PC-9 (cell line): ENCODE measurements at places on chromosomes 12 and 14. TPM values are rescaled to one million over a fixed set of nuclear protein-coding genes. Genes with fewer than 3 reads are reported as not detected.

DNA sequence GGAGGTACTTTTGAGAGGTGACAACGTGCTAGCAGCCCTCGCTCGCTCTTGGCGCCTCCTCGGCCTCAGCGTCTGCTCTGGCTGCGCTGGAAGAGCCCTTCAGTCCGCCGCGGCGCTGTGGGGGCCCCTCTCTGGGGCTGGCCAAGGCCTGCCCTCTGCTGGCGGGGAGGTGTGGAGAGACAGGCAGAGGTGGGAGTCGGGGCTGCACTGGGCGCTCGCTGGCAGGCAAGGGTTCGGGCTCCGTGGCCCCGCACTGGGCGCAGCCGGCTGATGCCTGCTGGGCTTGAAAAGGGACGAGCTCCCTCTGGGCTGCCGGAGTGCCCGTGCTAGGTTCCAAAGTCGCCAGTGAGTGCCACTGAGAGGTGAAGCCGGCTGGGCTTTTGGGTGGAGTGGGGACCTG lies 580.0 kb downstream of the DIO2 start:
- no peak for DNase-seq
- no peaks in the 10 kb centered on the region; the same call in 1 of the 2 replicates for H3K27me3 ChIP-seq
- H3K4me1 ChIP-seq: no peaks in the 10 kb centered on the region

Gene CNPY2
- 78.2 and 82.1 TPM in 2 replicates for total RNA-seq

Gene GLIPR1L1
- not detected in 2 replicates for total RNA-seq

Gene CMKLR1
- total RNA-seq: not detected in 2 replicates

DNA sequence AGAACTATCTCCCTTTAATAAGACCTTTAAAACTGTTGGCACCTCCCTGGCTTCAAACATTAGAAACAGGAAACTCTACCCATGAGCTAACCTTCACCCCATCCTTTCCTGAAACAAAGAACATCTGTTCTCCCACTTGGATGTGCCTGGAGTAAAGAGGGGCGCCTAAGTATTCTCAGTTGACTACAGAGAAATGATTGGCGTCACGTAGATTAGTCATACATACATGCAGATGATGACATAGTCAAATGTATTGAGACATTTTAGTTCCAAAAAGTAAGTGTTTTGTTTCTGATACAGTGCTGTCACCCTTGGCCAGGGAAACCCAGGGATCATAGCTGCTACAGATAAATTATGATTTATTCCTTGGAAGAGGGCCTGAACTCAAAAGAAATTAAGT lies 260.0 kb upstream of the PLEKHG7 start:
- DNase-seq: no peak
- no peaks in the 10 kb centered on the region for H3K27me3 ChIP-seq
- no peak overlapping the region for H3K27ac ChIP-seq
- no peaks in the 10 kb centered on the region for H3K36me3 ChIP-seq
- H3K4me1 ChIP-seq: peaks cover 7% of the 10 kb centered on the region

- peaks cover 44% of the 10 kb centered on the region for H3K27me3 ChIP-seq
- no peak for DNase-seq
- no peak overlapping the region for H3K4me3 ChIP-seq
- no peak overlapping the region for H3K27ac ChIP-seq
- no peaks in the 10 kb centered on the region for H3K4me1 ChIP-seq
Measured at GRCh38 chr14:94163796-94164195, 10.3 kb upstream of the PPP4R4 start.

DNA sequence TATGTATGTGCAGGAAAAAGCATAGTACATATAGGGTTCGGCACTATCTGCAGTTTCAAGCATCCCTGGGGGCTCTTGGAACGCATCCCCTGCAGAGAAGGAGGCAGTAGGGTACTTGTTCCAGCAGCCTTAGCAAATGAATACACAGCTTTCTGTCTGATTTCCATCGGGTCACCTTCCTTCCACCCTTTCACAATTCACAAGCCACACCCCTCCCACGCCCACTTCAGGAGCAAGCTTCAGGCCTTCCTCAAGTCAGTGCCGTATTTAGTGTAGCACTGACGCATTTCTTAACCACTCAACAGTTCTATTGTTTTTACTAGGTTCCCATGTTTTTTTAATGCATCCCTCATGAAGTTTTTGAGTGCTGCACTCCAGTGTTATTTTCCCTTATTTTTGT lies 64.2 kb downstream of the CLMN start:
- H3K27ac ChIP-seq: peak overlapping the region; percentile 32; the same call in 1 of the 2 replicates
- no peaks in the 10 kb centered on the region for H3K36me3 ChIP-seq
- DNase-seq: peak; percentile 39

Gene MAP3K9
- total RNA-seq: 21.4 and 25.0 TPM in 2 replicates

DNA sequence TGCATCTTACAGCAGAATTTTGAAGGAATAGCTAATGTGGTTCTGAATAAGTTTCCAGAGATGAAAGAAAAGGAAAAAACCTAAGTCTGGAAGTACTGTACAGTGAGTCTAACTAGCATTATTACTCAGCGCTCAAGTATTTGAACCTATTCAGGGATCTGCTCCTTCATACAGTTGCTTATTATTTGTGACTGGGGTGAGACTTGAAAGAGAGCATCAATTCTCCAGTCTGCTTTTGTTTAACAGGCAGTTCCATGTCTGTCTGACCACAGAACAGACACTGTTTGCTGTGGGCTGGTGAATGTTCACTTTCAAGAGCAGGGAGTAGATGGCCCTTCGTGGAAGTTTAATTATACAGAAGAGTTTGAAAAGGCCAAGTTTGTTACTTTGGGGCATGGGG lies 9.3 kb downstream of the ETV6 start:
- no peak overlapping the region for H3K4me3 ChIP-seq
- H3K4me1 ChIP-seq: peaks cover 19% of the 10 kb centered on the region
- H3K27ac ChIP-seq: no peak overlapping the region
- no peak for DNase-seq

Gene CABP1
- total RNA-seq: not detected in 2 replicates

Gene TNS2
- 8.5 and 11.5 TPM in 2 replicates for total RNA-seq

- no peaks in the 10 kb centered on the region for H3K27me3 ChIP-seq
- H3K4me1 ChIP-seq: no peaks in the 10 kb centered on the region
- no peak for DNase-seq
- no peak overlapping the region for H3K4me3 ChIP-seq
Measured at GRCh38 chr12:93960521-93960920, 187.9 kb upstream of the PLXNC1 start.

GRCh38 chr12:8823565-8824300 lies 1.3 kb downstream of the A2ML1 start:
- no peak overlapping the region for H3K4me3 ChIP-seq
- DNase-seq: no peak
- no peak overlapping the region for H3K27ac ChIP-seq
- H3K27me3 ChIP-seq: no peaks in the 10 kb centered on the region

Gene NFATC4
- 48.3 and 76.3 TPM in 2 replicates for total RNA-seq

DNA sequence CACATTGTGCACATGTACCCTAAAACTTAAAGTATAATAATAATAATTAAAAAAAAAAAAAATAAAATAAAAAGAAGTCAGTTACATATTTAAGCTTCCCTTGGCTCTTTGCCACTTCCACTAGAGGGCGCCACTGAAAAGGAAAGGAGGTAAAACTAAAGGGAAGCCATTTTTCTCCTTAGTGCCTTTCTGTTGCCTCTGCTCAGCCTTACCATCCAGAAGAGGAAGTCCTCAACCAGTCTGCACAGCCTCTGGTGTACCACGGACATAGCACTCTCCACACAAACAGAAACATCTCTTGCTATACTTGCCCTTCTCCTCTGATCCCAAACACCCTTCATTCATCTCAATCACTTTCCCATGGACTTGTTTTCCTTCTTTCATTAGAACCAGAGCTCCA lies 169.0 kb upstream of the EEA1 start:
- H3K27ac ChIP-seq: no peak overlapping the region
- H3K27me3 ChIP-seq: no peaks in the 10 kb centered on the region
- H3K4me3 ChIP-seq: no peak overlapping the region
- H3K36me3 ChIP-seq: no peaks in the 10 kb centered on the region
- no peaks in the 10 kb centered on the region for H3K4me1 ChIP-seq

Gene CLEC2B
- total RNA-seq: 3.4 and 3.9 TPM in 2 replicates

DNA sequence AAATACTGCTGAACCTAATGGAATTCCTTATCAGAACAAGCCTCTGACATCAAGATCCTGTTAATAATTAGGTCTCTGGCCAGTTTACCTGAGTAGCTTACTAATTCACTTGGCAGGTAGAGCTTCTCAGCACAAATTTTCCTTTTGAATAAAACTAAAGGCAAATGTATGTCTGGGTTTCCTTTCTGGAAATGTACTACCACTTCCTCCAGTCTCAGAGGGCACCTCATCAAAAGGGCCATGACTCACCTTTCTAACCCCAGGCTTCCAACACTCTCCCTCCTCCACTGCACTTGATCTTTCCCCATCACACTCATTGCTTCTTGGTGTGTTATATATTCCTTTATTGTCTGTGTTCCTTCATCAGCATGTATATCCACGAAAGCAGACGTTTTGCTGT lies 90.5 kb downstream of the SLC2A13 start:
- peaks cover 10% of the 10 kb centered on the region; the same call in 1 of the 2 replicates for H3K4me1 ChIP-seq
- H3K27me3 ChIP-seq: no peaks in the 10 kb centered on the region
- H3K27ac ChIP-seq: no peak overlapping the region
- H3K4me3 ChIP-seq: no peak overlapping the region
- H3K36me3 ChIP-seq: no peaks in the 10 kb centered on the region

Gene KCNK10
- not detected in 2 replicates for total RNA-seq

- H3K27ac ChIP-seq: no peak overlapping the region
- no peak overlapping the region for H3K4me3 ChIP-seq
- H3K4me1 ChIP-seq: no peaks in the 10 kb centered on the region
Measured at GRCh38 chr12:21301-22189, 45.0 kb upstream of the IQSEC3 start.

Gene SMOC1
- not detected in 2 replicates for total RNA-seq

DNA sequence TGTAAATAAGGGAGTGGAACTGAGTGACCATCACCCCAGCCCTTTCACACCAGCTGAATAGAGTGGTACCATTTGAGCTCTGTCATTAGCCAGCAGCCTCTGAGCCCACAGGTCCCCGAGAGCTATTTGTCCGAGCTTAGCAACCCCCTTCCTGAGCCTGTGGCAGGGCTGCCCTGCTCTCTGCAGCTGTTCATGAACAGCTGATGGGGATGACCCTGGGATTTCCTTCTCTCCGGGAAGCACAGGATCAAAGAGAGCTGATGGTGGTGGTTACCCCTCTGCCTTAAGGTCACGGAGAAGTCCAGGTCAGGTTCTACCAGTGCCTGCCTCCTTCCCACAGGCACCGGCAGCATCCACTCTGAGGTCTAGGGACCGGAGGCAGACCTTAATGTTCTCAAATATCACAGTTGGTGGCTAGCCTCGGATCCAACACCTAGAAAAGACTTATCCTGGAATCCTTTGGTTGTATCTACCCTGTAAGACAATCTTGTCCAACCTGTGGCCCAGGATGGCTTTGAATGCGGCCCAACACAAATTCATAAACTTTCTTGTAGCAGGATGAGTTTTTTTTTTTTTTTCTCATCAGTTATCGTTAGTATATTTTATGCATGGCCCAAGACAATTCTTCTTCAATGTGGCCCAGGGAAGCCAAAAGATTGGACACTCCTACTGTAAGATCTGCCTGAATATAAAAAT lies 81.1 kb downstream of the ESRRB start:
- H3K4me3 ChIP-seq: no peak overlapping the region
- H3K36me3 ChIP-seq: no peaks in the 10 kb centered on the region
- H3K27ac ChIP-seq: no peak overlapping the region
- H3K4me1 ChIP-seq: no peaks in the 10 kb centered on the region

DNA sequence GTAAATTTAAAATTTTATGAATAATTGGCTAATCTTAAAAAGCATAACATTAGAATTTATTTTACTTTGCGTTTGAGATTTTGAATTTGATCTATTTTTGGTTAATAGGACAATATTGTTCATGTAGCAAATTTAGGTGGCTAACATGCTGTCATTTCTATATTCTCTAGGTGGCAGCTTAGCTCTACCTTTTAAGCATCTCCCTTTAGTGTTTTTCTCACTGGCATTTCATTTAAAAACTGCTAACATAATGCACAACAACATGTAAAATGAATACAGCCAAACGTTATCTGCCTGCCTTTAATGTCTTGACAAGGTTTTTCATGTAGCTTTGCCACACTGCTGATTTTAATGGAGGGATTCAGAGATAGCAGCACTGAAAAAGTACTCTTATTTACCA lies 272.4 kb upstream of the FBXO33 start:
- H3K4me1 ChIP-seq: no peaks in the 10 kb centered on the region
- H3K4me3 ChIP-seq: no peak overlapping the region

DNA sequence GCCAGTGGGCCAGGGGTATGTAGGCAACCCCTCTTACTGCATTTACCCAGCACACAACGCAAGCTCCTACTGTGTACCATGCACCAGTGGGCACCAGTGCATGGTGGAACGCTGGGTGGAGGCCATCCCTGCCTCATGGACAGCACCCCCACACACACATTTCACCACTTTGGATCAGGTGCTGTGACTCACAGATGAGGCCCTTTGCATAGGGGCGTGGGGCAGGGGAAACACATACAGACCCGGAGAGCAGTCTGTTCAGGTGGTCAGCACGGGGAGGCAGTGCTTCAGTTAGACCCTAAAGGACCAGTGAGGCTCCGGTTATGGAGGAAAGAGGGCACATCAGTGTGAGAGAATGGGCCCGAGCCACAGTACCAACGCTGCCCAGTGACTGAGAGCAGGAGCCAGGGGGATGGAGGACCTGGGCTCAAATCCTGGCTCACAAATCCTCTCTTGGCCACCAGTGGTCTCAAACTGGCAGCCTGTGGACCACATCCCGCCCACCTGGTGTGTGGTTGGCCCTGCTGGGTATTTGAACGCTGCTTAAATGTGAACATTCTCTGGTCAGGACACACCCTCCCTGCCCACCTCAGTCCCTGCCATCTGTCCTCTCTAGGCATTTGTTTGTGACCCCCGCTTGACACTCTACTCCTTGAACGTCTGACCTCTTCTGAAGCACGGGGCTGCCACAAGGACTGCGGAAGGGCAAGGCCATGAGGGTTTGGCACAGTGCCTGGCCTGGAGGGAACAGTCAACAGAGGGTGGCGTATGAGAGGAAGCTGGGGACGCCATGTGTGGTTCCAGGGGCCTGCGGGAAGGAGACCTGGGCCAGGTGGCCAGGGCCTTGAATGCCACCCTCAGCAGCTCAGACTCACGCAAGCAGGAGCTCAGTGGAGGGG lies 46.7 kb downstream of the FAM222A start:
- no peaks in the 10 kb centered on the region for H3K36me3 ChIP-seq
- no peak overlapping the region for H3K27ac ChIP-seq
- DNase-seq: no peak

- no peaks in the 10 kb centered on the region for H3K36me3 ChIP-seq
- no peak overlapping the region for H3K27ac ChIP-seq
- no peaks in the 10 kb centered on the region for H3K27me3 ChIP-seq
- no peak overlapping the region for H3K4me3 ChIP-seq
Measured at GRCh38 chr12:75551477-75551876, 40.1 kb upstream of the KRR1 start.

Gene KRT73
- total RNA-seq: not detected in 2 replicates

- no peaks in the 10 kb centered on the region for H3K36me3 ChIP-seq
- H3K4me3 ChIP-seq: no peak overlapping the region
- H3K27ac ChIP-seq: no peak overlapping the region
- H3K4me1 ChIP-seq: 0 out of 2 replicates have a peak, but pooled peaks cover 4% of the 10 kb centered on the region
- DNase-seq: no peak
- no peaks in the 10 kb centered on the region for H3K27me3 ChIP-seq
Measured at GRCh38 chr14:73997108-73997943, 21.8 kb downstream of the ENTPD5 start.

Gene SLC6A13
- total RNA-seq: not detected in 2 replicates

Gene LRRC10
- total RNA-seq: not detected in 2 replicates

Gene IGF1
- not detected in 2 replicates for total RNA-seq

Gene MLH3
- total RNA-seq: 47.6 and 48.7 TPM in 2 replicates

Gene ACVRL1
- total RNA-seq: not detected in 2 replicates

GRCh38 chr12:75656648-75657047 lies 145.2 kb upstream of the KRR1 start:
- H3K27me3 ChIP-seq: no peaks in the 10 kb centered on the region
- peak overlapping the region; percentile 85 for H3K27ac ChIP-seq

Gene MSRB3
- 0.55 and 1.2 TPM in 2 replicates for total RNA-seq
